Memory B cell (primary cell): ENCODE measurements at places on chromosomes 5 and 9.

DNA sequence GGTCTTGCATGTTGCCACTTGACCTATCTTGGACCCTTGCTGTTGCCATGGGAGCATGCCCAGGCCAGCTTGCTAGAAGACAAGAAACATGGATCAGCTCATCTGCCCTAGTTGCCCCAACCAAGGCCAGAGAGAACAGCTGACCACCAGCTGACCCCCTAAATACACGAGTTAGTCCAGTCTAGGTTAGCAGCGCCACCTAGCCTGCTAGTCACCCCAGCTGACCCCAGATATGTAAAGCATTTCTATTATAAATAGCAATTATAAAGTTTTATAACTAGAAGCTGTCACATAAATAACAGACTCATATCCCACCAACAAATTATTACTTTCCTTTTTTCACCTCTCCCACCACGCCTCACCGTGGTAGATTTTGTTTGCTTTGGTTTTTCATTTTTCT lies 387.8 kb downstream of the RASEF start:
- no peak for DNase-seq

DNA sequence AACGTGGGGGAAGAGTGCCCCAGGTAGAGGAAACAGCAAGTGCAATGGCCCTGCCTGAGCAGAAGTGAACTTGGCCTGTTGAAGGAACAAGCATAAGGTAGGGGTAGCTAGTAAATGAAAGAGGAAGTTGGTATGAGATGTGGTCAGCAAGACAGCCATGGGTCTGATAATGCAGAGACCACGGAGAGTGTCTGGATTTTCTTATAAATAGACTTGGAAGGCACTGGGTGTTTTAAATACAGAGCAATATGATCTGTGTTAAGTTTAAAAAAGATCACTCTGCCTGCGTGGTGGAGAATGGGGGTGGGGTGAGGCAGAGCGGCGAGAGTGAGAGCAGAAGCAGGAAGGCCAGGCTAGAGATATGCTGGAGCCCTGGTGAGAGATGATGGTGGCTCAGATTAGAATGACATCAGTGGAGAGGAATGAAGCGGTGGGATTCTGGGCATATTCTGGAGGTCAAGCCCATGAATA lies 4.2 kb downstream of the ADAM19 start:
- DNase-seq = peak; percentile 64

- no peak for DNase-seq
Observed at GRCh38 chr5:137040641-137041340, 458.3 kb downstream of the SPOCK1 start.

DNA sequence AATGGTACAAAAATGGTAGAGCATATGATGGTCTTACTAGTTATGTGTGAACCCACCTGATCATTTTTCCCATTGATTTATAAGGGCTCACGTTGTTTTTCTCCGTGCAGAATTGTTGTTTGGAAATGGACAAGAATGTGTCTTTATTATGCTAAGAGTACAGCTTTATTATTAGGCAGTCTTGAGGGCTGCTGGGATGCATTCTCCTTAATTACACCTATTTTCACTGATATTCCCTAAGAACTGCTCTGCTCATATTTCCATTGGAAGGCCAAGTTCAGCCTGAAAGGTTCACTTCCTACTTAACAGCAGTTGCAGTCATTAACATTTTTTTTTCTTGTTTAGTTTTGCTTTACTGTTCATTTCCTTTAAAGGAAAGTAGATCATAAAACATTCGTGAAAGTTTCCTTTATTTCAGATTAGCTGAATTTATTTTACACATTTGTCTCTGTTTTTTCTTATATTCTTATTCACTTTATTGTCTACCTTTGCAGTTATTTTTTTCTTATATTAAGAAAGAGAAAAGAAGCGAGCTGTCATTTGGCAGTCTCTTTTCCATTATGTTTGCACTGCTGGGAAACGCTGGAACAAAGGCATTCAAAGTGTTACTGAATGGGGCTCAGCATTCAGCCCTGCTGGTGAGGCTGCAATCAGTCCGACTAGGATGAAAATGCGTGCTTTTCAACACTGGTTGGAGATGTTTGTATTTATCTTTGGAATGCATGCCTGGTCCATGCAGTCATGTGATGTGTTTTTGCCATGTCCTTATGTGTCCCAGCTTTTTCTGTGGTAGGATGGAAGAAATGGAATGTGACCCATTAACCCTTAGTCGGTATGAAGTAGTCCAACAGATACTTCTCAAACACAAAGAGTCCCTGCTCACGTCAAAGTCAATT lies 602.7 kb upstream of the ZNF608 start:
- no peak for DNase-seq

GRCh38 chr9:111952559-111952958 lies 55.9 kb downstream of the UGCG start:
- DNase-seq = no peak
